Activated CD4-positive, alpha-beta memory T cell treated with anti-CD3 and anti-CD28 coated beads, Interleukin-2, amount 10 ng/mL, durations not matched to agents 7 days and 5 days (primary cell): ENCODE measurements at places on chromosomes 12 and 14. TPM values are rescaled to one million over a fixed set of nuclear protein-coding genes. Genes with fewer than 3 reads are reported as not detected.

DNA sequence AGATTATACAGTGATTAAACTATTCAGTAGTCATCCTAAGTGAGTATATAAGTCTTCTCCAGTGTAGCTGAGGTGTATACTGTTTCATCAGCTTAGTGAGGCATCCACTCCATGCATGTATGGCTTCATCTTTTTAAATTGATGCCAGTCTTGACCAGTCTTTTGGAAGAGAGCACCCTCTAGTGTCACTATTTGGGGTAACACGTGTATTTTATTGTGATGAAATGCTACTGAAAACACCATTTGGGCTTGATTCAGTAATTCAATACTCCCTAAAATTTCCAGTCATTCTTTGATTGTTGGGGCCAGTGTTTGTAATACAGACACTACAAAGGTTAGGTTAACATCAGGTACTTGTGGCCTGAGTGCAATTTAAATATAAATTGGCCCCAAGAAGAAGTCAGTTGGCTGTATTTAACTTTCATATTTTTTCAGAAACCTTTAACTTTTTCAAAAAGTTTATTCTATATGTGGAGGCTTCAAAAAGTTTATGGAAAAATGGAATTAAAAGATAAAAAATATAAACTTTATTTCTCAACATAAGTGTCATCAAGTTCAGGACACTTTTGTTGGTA, 35.3 kb downstream of the MIPOL1 start:
- H3K4me1 ChIP-seq: no peaks in the 10 kb centered on the region
- no peaks in the 10 kb centered on the region for H3K27me3 ChIP-seq
- no peak overlapping the region for H3K4me3 ChIP-seq
- H3K27ac ChIP-seq: no peak overlapping the region
- DNase-seq: no peak
- no peaks in the 10 kb centered on the region for H3K36me3 ChIP-seq

GRCh38 chr14:105078294-105078693, 13.1 kb upstream of the GPR132 start:
- peaks cover 6% of the 10 kb centered on the region for H3K27me3 ChIP-seq
- H3K27ac ChIP-seq: no peak overlapping the region
- H3K4me3 ChIP-seq: no peak overlapping the region
- H3K36me3 ChIP-seq: no peaks in the 10 kb centered on the region
- no peak for DNase-seq

- H3K27ac ChIP-seq: no peak overlapping the region
- no peak overlapping the region for H3K4me3 ChIP-seq
- no peaks in the 10 kb centered on the region for H3K4me1 ChIP-seq
- no peaks in the 10 kb centered on the region for H3K36me3 ChIP-seq
- H3K27me3 ChIP-seq: no peaks in the 10 kb centered on the region
These were observed 184.8 kb downstream of the PIK3C2G start for GRCh38 chr12:18446061-18446644.

- no peak overlapping the region for H3K27ac ChIP-seq
- no peak for DNase-seq
- no peaks in the 10 kb centered on the region for H3K4me1 ChIP-seq
- no peak overlapping the region for H3K4me3 ChIP-seq
- H3K36me3 ChIP-seq: no peaks in the 10 kb centered on the region
These were observed 112.0 kb downstream of the EPS8 start for GRCh38 chr12:15677228-15677627.

DNA sequence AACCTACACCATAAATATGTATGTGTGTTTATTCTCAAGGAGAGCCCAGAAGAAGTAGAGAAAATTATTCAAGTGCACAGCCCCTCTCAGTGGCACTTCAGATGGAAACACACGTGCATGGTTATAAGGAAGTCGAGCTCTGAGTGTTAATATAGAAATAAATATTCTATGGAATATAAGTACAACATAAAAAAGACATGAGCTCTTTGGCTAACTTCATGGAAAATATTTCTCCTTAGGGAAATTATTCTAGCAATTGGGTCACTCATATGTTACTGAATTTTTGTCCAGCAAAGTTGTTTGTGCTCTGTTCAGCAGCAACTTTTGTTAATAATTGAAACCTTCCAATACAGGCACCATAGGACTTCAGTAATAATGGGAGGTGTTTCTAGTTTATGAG, 939.0 kb downstream of the LRFN5 start:
- no peaks in the 10 kb centered on the region for H3K36me3 ChIP-seq
- no peak overlapping the region for H3K4me3 ChIP-seq
- no peak overlapping the region for H3K27ac ChIP-seq

DNA sequence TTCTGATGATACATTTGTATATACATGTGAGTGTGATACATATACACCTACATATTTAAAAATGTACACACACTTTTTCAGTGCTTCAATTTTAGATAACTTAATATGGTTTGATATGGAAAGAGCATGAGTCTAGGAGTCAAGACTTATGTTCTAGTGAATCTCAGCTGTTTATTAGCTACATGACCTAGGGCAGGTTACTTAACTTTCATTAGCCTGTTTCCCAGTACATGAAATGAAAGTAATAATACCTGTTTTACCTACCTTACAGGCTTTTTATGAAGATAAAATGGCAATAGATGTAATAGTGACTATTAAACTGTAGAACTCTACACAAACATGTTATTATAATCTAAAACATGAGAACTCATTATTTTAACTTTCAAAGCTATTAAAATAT, 39.5 kb downstream of the KIF21A start:
- H3K4me1 ChIP-seq: peaks cover 16% of the 10 kb centered on the region
- H3K27ac ChIP-seq: no peak overlapping the region
- DNase-seq: no peak
- H3K36me3 ChIP-seq: peaks cover 3% of the 10 kb centered on the region

GRCh38 chr14:29918981-29919380, 8.7 kb downstream of the PRKD1 start:
- H3K27ac ChIP-seq: no peak overlapping the region
- DNase-seq: no peak
- no peaks in the 10 kb centered on the region for H3K27me3 ChIP-seq
- H3K4me1 ChIP-seq: no peaks in the 10 kb centered on the region
- H3K4me3 ChIP-seq: no peak overlapping the region

DNA sequence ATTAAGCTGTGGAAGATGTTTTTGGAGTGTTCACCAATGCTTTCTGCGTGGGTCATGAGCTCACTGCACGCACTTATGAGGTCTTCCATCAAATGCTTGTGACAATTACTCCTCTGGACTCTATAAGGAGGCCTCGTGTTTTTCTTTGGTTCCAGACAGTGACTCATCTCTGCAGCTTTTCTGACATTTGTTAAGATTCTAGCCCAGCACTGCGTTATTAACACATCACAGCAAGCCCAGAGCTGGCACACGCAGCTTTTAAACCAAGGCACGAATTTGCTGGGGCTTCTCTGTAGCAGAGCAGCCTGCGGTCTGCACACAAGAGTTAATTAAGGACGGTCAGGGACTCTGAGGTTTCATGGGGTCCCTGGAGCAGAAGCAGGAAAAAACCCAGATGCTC, 16.9 kb downstream of the MEG3 start:
- no peak overlapping the region for H3K27ac ChIP-seq
- DNase-seq: no peak
- H3K36me3 ChIP-seq: no peaks in the 10 kb centered on the region
- no peak overlapping the region for H3K4me3 ChIP-seq

DNA sequence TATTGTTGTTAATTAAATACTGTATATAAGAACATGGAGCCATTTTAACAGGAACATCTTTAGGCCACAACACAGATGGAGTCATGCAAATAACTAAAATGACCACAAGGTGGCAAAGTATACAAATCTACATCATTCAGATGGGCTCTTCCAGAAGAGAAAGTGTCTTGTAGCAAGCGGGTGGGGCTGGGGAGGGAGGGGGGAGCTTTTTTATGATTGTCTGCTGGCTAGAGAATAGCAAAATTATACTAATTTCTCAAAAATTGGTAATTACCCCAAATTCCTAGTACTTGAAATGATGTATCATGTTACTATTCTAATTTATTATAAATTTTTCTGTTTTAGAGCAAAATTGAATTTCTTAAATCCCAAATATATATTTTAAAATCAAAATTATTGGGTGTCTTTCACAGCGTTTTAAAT, 378.7 kb downstream of the PRKD1 start:
- no peaks in the 10 kb centered on the region for H3K36me3 ChIP-seq
- no peaks in the 10 kb centered on the region for H3K27me3 ChIP-seq
- H3K4me1 ChIP-seq: no peaks in the 10 kb centered on the region

DNA sequence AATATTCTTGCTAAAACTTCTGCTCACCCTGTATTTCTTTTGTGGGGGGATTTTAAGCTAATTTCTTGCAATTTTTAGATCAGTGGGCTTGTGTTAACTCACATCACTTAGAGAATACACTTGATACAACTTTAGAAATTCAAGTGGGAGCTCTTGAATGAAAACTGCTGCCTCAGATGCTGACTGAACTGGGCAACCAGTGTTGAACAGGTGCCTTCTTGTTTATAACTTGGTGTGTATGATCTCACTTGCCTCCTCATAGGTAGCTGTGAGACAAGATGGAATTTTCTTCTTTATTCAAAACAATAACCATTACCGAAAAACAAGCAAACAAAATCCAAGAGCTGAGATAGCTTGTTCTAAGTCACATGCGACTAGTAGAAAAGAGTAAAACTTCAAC, 63.5 kb downstream of the FGD4 start:
- H3K4me1 ChIP-seq: no peaks in the 10 kb centered on the region
- H3K36me3 ChIP-seq: no peaks in the 10 kb centered on the region
- no peak overlapping the region for H3K4me3 ChIP-seq
- no peak overlapping the region for H3K27ac ChIP-seq

DNA sequence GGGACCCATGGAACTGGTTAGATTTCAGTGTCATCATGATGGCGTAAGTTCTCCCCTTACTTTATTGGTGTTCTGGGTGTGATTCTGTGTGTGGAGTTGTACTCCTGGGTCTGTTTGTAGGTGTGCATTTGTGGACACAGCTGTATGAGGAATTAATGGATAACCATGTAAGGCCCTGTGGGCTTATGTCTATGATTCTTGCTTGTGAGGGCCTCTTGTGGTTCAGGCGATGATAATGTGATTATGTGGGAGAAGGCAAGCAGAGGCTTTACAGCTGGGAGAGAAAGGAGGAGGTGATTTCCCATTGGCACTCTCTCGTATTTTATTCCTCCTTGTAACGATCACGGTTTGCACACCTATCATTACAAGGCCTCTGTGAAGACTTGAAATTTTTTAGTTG, 96.1 kb downstream of the SCN8A start:
- no peaks in the 10 kb centered on the region for H3K36me3 ChIP-seq
- no peak overlapping the region for H3K4me3 ChIP-seq
- peaks cover 13% of the 10 kb centered on the region for H3K27me3 ChIP-seq
- peaks cover 17% of the 10 kb centered on the region for H3K4me1 ChIP-seq
- no peak overlapping the region for H3K27ac ChIP-seq
- DNase-seq: no peak

Gene CLEC4A
- 1.7 TPM for total RNA-seq

Gene DDIT3
- 22.7 TPM for total RNA-seq

Gene PRIMA1
- total RNA-seq: not detected
